ENCODE measurements at places on chromosomes 2 and 18. TPM values are rescaled to one million over a fixed set of nuclear protein-coding genes. Genes with fewer than 3 reads are reported as not detected.

- DNase-seq: no peak
Observed at GRCh38 chr18:79792096-79792987, 5.4 kb upstream of the KCNG2 start.

GRCh38 chr2:126860385-126860784, 38.3 kb upstream of the TEX51 start:
- no peak for DNase-seq

- no peak for DNase-seq
Observed at GRCh38 chr2:102101849-102102635, 40.5 kb upstream of the IL1R1 start.

DNA sequence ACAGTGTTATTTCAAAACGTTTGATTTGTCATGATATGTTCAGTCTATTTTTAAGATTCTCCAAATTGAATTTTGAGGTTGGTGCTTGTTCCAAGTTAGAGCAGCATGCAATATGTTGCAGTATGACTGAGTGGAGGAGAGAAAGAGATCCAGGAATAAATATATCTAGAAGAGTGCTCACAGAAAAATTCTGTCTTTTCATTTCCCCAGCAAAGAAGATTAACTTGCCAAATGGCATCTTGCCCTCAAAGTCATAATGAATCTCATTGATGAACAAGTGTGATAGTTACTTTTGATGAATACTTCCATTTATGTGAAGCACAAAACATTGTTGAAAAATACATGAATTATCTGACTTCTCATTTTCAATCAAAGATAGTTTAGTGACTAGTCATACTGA, 95.9 kb downstream of the KCNJ3 start:
- no peak for DNase-seq

GRCh38 chr18:43515481-43515880, 238.2 kb upstream of the SYT4 start:
- DNase-seq: no peak

The ARHGEF33 gene
- polyA plus RNA-seq: 0.52 TPM

The ESPNL gene
- polyA plus RNA-seq: 0.19 TPM

The REG3A gene
- not detected for polyA plus RNA-seq
